Activated CD8-positive, alpha-beta memory T cell treated with anti-CD3 and anti-CD28 coated beads for 1 hour (primary cell): ENCODE measurements at places on chromosomes 3 and 15.

- peak; percentile 33 for DNase-seq
These were observed 3.1 kb downstream of the GP5 start for GRCh38 chr3:194395778-194396538.

- no peak for DNase-seq
These were observed 15.0 kb upstream of the IL20RB start for GRCh38 chr3:136942803-136943202.

DNA sequence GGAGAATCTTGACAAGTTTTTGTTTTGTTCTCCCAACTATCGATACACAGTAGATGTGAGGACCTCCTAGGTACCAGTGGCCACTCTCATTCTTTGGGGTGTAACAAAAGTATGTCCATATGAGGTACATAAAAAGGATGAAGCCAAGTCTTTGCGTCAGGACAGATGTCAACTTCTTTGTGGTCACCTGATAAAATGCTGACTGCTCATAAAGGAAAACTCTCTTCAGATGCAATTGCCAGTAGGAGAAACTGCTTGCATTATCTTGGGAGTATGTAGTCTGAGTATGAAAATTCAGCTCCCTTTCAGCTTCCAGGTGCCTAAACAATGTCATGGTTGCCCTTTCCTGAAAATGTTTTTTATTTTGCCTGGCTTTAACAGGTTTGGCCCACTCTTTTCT is 123.8 kb upstream of the GOLIM4 start:
- no peak for DNase-seq

GRCh38 chr3:122727766-122728165 is 47.1 kb downstream of the PARP14 start:
- DNase-seq, result no peak

- no peak for DNase-seq
These were observed 162.0 kb upstream of the STT3B start for GRCh38 chr3:31370681-31371080.
